Naive thymus-derived CD4-positive, alpha-beta T cell (primary cell): ENCODE measurements at places on chromosomes 5 and 9. TPM values are rescaled to one million over a fixed set of nuclear protein-coding genes. Genes with fewer than 3 reads are reported as not detected.

Gene DDX4
- not detected for total RNA-seq

Gene TMEM215
- not detected for total RNA-seq

Gene HTR1A
- not detected for total RNA-seq

Gene CYLC2
- total RNA-seq: not detected

Gene DBH
- total RNA-seq: 0.08 TPM

DNA sequence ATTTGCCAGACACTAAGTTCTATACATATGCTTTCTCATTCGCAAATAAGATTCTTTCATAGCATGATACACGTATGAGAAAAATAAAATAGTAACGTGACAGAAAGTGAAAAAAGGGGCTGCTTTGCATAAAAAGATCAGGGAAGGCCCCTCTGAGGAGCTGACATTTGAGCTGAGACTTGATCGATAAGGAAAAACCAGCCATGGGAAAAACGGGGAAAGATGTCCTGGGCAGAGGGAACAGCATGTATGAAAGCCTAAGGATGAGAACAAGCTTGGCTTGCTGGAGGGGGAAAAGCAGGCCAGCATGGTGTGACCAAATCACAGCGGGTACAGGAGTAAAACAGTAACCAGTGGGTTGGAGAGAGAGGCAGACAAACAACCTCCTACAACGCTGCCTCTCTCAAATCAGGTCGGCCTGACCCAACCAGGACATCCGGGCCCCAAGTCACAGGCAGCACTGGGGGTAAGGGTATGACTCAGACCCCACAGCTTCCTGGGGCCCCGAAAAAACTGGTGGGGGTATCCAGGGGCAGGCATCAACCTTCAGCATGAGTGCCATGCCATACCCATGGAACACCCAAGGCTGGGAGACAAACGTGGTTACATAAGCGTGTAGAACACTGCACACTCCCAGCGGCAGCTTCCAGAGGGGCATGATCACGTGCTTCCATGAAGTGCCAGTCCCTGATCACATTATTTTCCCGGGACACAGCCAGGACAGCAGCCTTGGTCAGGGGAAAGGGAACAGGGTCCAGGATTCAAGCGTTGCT, 2.2 kb downstream of the TNIP1 start:
- H3K4me1 ChIP-seq: peaks cover 37% of the 10 kb centered on the region
- H3K27ac ChIP-seq: peak overlapping the region; percentile 3
- DNase-seq: no peak
- no peaks in the 10 kb centered on the region for H3K36me3 ChIP-seq

DNA sequence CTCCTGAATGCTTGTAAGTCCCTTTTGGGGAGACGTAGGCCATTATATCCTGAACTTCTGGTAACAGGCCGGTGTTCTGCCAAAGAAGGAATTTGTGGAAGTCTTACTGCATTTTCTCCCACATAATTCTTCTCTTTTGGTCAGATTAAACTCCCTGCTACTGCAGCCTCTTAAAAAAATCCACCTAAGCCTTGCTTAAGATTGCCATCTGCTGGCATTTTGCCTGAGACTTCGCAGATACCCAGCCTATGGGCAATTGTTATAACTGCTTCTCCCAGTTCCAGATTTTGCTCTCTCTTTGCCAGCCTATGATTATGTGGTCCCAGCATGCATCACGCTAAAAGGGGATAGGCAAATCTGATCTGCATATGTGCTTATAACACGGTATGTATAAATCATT, 391.6 kb upstream of the CHD1 start:
- no peak overlapping the region for H3K4me3 ChIP-seq
- H3K36me3 ChIP-seq: no peaks in the 10 kb centered on the region
- no peaks in the 10 kb centered on the region for H3K27me3 ChIP-seq
- no peaks in the 10 kb centered on the region for H3K4me1 ChIP-seq

- no peak overlapping the region for H3K4me3 ChIP-seq
- no peaks in the 10 kb centered on the region for H3K36me3 ChIP-seq
- no peaks in the 10 kb centered on the region for H3K4me1 ChIP-seq
- no peak overlapping the region for H3K27ac ChIP-seq
- no peak for DNase-seq
- no peaks in the 10 kb centered on the region for H3K27me3 ChIP-seq
Measured at GRCh38 chr9:109474170-109474569, 23.9 kb downstream of the PTPN3 start.

GRCh38 chr5:151547364-151547763, 43.8 kb downstream of the FAT2 start:
- no peak for DNase-seq
- no peak overlapping the region for H3K27ac ChIP-seq
- no peaks in the 10 kb centered on the region for H3K27me3 ChIP-seq
- no peaks in the 10 kb centered on the region for H3K36me3 ChIP-seq

DNA sequence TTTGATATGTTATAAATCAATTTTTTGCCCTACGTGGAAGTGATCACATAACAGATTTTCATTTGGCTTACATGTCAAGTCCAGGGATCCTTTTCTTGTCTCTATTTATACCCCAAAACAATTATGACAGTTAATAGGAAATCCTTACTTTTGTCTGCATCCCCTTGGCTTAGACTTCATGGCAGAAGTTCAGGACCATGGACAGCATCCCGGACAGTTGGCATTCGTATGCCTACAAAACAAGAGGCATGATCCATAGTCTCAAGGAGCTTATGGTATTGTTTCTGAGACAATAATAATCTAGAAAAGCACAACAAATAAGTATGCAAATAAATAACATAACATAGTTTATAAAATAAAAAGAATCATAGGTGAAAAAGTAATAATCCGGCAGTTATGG, 214.3 kb upstream of the GRIA1 start:
- H3K27me3 ChIP-seq: no peaks in the 10 kb centered on the region
- no peak for DNase-seq
- H3K27ac ChIP-seq: no peak overlapping the region
- H3K4me3 ChIP-seq: no peak overlapping the region
- H3K36me3 ChIP-seq: no peaks in the 10 kb centered on the region
- no peaks in the 10 kb centered on the region for H3K4me1 ChIP-seq

GRCh38 chr5:81516091-81516490, 122.2 kb upstream of the ACOT12 start:
- no peaks in the 10 kb centered on the region for H3K36me3 ChIP-seq
- H3K27ac ChIP-seq: no peak overlapping the region
- H3K4me3 ChIP-seq: no peak overlapping the region
- no peaks in the 10 kb centered on the region for H3K27me3 ChIP-seq
